ENCODE measurements at places on chromosomes 4 and X.

GRCh38 chr4:81528979-81529378 is 57.3 kb upstream of the RASGEF1B start:
- DNase-seq = no peak

- no peak for DNase-seq
Measured at GRCh38 chr4:125688841-125689240, 374.1 kb downstream of the FAT4 start.

DNA sequence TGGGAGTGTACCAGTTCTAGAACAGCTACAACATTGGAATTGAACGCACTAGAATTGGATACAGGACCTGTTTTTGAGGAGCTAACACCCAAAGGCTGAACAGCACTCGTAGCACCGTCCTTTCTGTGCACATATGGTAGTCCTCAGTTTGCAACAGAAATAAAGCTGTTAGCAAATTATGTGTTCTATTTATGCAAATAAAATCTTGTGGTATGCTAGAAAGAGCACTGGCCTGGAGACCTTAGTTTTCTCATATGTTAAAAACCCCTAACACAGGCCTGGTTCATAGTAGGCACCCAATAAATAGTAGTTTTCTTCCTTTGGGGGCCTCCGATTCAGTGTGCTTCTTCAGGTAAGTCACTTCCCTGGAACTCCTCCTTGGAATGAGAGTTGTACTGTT is 140.3 kb downstream of the AR start:
- no peak for DNase-seq

DNA sequence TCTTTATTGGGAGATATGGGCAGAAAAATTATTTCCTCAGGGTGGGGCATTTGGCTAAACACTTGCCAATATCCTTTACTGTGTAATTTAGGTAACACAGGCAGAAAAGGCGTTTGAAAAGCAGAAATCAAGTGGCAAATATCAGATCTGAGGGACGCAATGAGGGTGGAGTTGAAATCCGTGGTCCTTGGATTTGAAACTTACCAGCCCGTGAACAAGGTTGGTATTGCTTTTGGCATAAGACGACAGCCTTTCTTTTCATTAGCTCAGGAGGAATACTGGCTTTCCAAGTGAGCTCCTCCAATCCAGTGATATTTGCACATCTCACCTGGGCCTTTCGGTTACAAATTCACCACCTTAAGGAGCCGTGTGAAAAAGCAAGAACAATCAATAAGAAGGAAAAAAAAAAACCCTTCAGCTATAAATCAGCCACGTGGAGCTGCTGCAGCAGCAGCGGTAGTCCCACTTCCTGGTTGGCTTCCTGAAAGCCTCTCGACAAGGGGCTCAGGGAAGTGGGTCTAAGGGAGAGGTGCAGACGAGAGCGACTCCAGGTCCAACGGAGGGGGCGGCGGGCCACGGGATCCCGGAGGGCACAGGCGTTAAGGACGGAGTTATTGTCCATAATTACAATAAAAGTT is 734 bp upstream of the GALNT7 start:
- DNase-seq = peak; percentile 83

GRCh38 chrX:149151805-149152757 is 353.0 kb downstream of the IDS start:
- no peak for DNase-seq

- DNase-seq = peak; percentile 76
Measured at GRCh38 chrX:153875391-153876111, 10.4 kb downstream of the L1CAM start.

- DNase-seq = no peak
Measured at GRCh38 chr4:21952549-21952948, 4.0 kb upstream of the KCNIP4 start.

GRCh38 chr4:154714339-154715040 is 29.3 kb upstream of the LRAT start:
- DNase-seq = no peak

- peak; percentile 65 for DNase-seq
Measured at GRCh38 chr4:6942238-6942800, 32.7 kb downstream of the TBC1D14 start.

DNA sequence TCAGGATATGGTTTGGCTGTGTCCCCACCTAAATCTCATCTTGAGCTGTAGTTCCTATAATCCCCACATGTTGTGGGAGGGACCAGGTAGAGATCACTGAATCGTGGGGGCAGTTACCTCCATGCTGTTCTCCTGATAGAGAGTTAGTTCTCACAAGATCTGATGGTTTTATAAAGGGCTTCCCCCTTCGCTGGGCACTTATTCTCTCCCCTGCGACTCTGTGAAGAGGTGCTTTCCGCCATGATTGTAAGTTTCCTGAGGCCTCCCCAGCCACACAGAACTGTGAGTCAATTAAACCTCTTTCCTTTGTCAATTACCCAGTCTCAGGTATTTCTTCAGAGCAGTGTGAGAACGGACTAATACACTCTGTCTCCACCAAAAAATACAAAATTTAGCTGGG is 291.9 kb downstream of the BCOR start:
- no peak for DNase-seq

DNA sequence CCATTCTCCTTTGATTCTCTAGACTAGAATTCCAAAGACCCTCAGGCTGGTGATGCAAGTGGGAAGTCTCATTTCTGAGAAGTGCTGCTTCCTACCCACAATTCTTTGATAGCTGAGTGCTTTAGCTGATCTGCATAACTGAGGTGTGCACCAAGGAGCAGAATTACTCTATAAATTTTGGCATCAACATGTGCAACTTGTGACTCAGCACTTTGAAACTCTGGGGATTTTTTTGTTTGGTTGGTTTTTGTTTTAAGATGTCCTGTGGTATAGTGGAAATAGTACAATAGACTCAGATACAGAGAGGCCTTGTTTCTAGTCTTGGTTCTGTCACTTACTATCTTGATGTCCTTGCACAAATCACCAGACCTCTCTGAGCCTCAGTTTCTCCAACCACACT is 148.4 kb downstream of the AR start:
- DNase-seq = no peak

- DNase-seq = peak; percentile 70
Measured at GRCh38 chrX:43559644-43560043, 96.5 kb upstream of the MAOA start.

GRCh38 chr4:112516471-112517066 is 589 bp upstream of the NEUROG2 start:
- peak; percentile 94 for DNase-seq

GRCh38 chr4:183124228-183124627 is 25.2 kb downstream of the WWC2 start:
- no peak for DNase-seq

DNA sequence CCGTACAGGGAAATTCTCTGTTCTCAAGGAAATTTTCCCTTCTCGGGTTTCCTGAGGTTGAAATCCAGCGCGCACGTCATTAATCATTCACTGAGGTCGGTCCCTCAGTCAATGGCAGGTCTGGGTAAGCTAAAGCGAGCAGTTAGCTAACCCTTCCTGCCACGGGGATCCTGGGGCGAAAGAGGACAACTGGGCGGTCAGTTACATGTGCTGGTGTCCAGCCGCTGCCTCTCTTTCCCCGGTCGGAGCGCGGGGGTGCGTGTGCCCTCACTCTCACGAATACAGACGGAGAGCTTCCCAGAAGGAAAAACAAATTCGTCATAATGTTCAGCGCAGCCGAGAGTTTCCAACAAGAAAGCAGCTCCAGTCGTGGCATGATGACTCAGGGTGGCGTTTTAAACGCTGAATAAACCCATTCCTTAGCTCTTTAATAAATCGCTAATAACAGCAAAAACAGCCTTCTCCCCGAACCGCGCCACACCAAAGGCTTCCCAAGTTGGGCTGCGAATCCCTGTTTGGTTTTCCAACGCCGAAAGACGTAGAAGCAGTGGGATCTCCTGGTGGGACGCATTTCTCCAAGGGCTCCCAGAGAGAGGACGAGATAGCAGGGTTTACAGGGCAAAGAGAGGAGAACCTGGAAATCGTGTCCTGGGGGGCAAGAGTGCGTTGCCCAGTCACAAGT is 752 bp upstream of the FGF5 start:
- DNase-seq = peak; percentile 76

GRCh38 chr4:140743194-140743931 is 12.8 kb downstream of the TBC1D9 start:
- DNase-seq = peak; percentile 61

DNA sequence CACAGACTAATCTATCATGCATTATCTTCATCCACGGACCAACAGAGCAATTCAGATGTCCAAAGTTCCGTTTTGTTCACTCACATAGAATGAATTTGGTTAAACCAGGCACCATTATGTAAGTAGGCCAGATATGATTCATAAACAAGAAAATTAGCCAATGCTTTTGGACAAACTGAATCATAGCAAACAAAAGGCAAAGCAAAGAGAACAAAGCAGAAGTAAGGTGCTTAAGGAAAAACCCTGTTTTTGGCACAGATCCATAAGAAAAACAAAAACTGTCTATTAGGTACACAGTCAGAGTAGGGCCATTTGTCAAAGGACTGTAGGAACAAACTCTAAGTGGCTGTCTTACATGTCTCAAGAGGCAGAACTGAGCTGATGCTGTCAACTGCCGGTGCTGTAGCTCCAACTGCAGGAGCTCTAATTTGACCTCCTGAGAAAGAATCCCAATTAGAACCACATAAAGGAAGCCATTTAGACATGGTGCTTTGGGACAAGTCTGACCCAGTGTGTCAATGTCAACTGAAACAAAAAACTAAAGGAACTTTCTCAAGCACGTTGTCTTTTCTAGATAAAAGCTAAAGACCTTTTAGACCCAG is 146.7 kb downstream of the COL25A1 start:
- peak; percentile 80 for DNase-seq

Data from eye (tissue), 1 donor.